ENCODE measurements at places on chromosomes 13 and 19. TPM values are rescaled to one million over a fixed set of nuclear protein-coding genes. Genes with fewer than 3 reads are reported as not detected.

DNA sequence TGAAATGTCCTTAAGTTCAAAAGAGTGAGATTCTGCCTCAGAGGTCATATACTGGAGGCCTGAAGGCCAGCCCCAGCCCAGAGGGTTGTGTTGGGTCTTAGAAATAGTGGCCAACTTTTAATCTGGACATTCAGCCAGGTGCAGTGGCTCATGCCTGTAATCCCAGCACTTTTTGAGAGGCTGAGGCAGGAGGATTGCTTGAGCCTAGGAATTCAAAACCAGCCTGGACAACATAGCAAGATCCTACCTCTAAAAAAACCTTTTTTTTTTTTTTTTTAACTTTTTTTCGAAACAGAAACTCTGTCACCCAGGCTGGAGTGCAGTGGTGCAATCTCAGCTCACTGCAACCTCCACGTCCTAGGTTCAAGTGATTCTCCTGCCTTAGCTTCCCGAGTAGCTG lies 15.5 kb downstream of the DPF1 start:
- DNase-seq: no peak

DNA sequence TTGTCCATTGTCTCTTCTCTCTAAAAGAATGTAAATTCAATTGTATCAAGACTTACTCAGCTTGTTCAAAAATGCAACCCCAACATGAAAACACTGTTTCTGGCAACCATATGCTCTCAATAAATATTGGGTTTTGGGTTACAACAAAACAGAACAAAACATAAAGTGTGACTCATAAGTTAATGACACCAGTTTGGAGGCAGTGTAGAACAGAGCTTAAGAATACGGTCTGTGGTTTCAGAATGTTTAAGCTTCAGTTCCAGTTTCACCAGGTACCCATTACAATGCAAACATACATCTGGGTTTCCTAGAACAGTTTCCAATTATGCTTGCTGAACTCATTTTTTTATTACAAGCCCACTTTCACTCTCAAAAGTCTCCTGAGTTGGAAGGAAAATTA lies 285.8 kb upstream of the PCDH9 start:
- DNase-seq: no peak

DNA sequence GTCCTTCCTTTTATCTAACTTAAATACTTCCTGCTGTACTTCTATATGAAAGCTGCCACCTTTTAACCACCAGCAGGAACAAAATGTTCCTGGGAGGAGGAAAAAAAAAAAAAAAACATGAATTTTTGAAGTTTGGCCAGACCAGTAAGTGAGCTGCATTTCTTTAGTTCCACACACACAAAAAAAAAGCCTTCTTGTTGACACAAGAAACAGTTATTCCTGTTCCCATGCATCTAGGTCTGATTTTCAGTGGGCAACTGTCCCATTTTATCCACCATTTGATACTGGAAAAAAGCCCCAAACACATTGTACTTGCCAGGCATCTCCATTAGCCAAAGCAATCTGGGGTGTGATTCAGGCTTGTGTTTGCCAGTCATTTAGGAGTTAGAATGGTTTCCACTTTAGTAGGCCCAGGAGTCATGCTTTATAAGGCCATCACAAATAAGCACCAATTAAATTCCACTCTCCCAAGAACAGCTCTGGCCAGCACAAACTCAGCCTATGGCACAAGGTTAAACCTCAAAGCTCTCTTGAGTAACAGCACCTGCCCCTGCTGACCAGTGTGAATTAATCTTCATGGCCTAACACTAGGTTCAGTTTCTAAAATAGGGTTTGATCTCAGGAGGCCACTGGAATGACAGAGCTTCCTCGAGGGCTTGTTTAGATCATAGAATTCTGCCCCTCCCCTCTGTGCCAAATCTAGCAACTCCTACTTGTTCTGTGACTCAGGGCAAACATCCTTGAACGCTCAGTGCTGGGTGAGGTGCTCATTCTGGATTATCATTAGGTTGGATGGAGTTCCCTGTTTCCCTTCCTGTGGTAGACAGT lies 67.1 kb downstream of the NUFIP1 start:
- DNase-seq: no peak

DNA sequence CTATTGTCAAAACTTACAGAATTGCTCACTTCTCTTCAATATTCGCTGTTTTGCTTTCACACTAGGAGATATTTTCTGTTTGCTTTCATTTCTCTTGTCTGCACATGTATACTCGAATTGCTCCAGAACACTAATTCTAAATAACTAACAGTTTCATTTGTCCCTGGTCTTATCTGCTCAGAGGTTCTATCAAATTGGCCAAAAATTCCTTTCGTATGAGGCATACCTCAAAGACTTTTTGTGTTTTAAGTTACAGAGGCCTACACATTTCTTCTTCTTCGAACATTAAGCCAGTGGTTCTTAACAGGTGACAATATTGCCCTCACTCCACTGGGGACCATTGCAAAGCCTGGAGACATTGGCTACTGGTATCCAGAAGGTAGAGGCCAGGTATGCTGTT lies 1314.6 kb downstream of the EFNB2 start:
- DNase-seq: no peak

DNA sequence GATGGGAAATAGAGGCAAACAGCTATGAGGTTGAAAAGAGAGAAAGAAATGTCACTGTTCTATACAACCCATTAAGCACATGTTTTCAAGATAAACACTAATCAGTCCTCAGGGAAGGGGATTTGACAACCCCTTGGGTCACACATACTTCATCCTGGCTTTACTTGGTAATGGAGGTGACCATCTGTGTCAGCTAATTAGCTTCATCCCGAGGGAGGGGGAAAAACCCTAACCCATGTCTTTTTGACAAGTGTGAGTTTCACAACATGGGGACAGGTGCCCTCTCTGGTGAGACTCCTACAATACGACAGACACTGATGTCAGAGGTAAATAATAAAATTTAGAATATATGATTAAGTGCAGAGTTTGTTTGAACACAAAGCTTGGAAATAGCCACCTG lies 43.1 kb downstream of the ZNF611 start:
- DNase-seq: no peak

DNA sequence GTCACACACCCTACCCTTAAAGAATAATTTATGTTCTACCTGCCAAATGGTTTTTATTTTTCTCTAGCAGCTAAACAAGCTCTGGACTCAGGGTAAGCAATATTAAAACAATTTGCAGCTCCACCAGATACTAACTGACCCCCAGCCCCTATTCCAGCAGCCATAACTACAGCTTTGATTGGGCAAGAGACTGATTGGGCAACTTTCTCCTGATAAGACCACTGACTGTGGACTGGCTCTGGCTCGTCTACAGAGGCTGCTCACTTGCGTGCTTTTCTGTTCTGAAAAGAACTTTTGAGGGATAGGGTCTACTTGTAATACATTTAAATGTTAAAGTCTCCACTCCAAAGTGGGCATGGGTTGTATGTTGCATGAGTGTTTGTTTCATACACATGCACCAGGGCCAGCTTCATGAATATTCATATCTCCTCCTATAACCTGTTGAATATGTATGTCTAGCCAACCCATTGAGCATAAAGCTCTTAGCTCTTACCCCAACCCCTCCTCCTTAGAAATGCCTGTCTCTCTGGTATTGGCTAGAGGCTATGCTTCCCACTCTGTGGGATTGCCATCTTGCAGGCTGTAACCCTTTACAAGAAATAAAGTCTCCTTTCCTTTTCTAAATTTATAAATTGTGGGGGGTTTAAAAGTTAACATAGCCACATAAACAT lies 19.9 kb downstream of the OR7A5 start:
- no peak for DNase-seq

- no peak for DNase-seq
These were observed 33.0 kb downstream of the GPC6 start for GRCh38 chr13:93259527-93260080.

DNA sequence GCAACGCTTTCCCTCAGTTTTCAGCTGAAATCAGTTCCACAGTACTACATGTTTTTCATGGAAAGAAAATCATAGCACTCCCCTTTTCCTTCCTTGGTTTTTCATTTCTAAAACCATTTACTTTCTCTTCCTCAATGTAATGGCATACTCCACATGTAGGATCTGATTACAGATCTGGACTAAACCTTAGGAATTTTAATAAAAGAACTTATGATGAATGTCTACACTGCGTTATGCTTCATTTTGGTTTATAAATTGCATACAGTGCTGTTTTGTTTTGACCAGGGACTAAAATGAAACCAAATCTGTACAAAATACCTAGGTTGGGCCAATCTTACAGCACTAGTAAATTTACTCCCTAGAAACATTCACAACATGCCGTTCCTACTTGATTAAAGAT lies 589.9 kb downstream of the TBC1D4 start:
- DNase-seq: no peak

Gene ZNF587
- 2.9 TPM for polyA plus RNA-seq

DNA sequence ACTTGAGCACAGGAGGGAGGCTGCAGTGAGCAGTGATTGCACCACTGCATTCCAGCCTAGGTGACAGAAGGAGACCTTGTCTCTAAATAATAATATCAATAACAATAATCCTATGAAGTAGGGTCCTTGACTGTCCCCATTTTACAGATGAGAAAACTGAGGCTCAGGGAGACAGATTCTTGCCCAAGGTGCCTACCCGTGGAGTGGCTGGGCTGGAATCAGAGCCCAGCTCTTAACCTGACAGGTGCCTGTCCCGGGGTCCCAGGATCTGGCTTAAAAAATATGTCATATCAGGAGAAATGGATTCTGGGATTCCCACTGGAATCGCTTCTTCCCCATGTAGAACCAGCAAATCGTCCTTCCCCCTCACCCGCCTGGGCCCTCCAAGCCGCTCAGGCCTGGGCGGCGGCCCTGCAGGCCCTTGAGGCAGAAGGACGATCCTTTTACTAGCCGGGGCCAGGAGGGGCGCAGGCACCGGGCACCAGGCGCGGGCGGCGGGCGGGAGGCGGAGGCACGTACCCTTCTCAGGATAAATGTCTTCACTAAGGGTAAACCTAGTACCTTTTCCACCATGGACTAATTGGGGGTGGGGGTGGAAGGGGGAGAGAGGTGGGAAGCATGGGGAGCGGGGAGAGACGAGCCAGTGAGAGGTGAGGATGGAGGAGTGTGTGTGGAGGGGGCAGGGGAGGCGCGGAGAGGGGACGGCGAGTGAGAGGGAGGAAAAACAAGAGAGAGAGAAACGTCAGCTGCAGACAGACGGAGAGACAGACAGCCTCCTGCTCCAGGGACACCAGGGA lies 60.6 kb downstream of the COLGALT1 start:
- no peak for DNase-seq

- no peak for DNase-seq
These were observed 122.3 kb downstream of the ATP8A2 start for GRCh38 chr13:25493931-25494640.

Gene CLEC4M
- polyA plus RNA-seq: not detected

Gene TEX29
- 0.27 TPM for polyA plus RNA-seq

- DNase-seq: no peak
These were observed 1026.1 kb upstream of the MIR17HG start for GRCh38 chr13:90321281-90321931.

DNA sequence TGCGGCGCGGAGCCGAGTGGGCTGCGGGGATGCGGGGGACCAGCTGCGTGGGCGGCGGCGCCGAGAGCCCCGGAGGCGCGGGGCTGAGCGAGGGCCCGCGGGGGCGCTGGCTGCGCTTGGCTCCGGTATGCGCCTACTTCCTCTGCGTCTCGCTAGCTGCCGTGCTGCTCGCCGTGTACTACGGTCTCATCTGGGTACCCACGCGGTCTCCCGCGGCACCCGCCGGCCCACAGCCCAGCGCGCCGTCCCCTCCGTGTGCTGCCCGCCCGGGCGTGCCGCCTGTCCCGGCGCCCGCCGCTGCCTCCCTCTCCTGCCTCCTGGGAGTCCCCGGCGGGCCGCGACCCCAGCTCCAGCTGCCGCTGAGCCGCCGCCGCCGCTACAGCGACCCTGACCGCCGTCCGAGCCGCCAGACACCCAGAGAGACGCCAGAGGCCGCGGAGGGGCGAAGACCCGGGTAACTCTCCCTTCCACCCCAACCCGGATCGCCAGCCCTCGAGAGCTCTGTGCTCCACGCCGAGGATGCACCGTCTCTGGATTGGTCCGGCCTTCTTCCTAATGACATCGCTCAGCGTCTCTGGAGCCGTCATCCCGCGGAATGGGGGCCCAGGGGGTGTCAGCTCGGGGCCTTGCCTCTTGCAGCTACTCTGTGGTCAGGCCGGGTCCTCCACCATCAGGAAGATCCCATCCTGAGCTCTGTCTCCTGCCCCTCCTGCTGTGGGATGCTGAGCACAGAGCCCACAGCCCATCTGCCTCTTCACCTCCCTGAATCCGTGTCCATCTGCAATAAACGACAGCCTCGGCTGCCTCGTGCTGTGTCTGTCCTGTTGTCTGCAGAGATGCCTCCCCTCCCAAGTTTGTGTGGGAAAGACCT lies 441 bp downstream of the INAFM1 start:
- no peak for DNase-seq

Gene CGB1
- polyA plus RNA-seq: not detected

DNA sequence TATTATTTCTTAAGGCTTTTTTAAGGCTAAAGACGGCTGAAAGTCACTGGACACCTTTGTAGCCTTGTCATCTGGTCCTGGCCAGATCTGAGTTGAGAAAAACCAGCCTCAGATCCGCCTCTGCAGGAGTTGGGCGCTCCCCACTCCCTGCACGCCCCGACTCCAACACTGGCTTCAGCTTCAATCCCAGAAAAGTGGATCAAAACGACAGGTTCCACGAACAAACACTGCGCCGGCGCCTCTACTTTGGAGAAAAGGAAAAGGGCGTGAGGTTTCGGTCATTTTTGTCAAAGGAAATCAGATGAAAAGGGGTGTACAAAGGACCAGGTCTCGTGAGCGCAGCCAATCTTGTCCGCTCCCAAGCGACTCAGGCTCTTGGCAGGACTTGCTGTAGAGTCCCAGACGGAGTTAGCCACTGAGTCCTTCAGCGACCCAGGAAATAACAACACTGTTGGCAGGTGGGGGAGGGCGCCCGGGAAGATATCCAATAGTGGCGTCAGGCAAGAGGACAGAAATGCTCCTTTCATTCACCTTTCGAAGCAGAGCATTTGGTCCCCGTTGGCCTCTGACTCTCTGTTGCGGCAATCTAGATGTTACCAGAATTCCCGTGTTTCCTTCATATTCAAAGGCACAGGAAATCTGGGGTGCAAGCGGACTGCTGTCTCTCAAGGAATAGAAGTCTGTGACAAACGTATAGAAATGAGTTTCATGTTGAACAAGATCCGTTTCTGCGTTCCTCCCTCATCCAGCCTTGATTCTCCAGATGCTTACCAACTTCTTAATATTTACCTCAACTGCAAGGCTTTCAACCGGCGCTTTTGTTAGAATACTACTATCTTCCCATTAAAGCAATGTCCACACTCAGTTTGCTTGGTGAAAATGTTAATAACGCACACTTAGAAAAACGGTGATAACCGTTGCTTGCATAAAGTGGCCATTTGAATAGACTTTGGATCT lies 1.8 kb upstream of the CCNA1 start:
- no peak for DNase-seq

- no peak for DNase-seq
These were observed 933.1 kb downstream of the DIAPH3 start for GRCh38 chr13:59230484-59231264.

Measured in CD14-positive monocyte (primary cell).